ENCODE measurements at places on chromosomes 2 and 18.

- DNase-seq: no peak
Observed at GRCh38 chr2:215532844-215533243, 97.0 kb upstream of the FN1 start.

- peak; percentile 2 for DNase-seq
Observed at GRCh38 chr18:67239826-67240225, 276.7 kb downstream of the DSEL start.

GRCh38 chr2:17672583-17673317 is 80.9 kb downstream of the SMC6 start:
- DNase-seq: no peak

- DNase-seq: no peak
Observed at GRCh38 chr2:200130762-200131166, 175.4 kb downstream of the MAIP1 start.

DNA sequence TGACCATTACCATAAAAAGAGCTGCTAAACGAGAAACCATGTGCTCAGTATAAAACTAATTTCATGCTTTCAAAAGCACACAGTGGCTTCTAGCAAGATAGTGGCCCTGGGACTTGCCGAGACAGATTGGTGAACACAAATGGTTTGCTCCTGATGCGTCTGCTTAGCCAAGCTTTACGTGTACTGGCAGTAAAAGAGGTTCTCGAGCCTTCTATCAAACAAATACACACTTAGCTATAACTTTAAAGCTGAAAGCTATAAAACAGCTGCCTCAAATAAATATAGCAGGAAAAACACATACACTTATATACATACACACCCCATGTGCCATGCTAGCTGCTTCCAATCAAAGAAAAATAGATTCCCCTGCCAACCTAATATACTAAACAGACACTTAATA is 117.0 kb downstream of the ZNF385B start:
- DNase-seq: no peak

DNA sequence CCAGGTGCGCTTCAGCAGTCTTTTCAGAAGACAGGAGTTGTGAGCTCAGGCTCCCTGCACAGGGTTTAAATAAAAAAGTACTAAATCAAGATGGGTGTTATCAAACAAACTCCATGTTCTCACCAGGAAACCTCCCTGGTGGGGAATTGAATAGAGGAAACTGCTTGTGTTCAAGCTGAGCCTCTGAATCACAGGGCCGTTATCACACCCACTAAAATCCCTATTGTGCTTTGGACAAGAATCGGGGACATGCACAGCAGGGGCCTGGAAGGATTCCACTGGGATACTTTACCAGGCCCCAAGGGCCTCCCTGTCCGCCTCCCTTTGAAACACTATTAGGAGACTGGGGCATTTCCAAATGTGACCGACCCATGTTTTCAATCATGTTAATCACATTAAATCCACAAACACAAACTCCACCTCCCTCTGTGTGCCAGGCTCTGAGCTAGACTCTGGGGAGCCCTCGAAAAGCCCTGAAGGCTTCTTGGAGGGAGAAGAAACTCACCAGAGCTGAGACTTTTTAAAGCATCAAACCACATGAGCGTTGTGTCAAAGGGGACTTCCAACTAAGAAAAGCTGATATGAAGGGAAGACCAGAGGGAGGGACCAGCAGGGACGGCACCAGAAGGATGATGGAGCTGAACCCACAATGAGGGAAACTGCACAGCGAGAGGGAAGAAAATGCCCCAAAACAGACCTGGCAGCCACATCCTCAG is 458.7 kb upstream of the ID2 start:
- no peak for DNase-seq

GRCh38 chr2:240232961-240233884 is 92.8 kb upstream of the OTOS start:
- DNase-seq: peak; percentile 56

- no peak for DNase-seq
Observed at GRCh38 chr18:9530226-9531009, 55.1 kb downstream of the RALBP1 start.

GRCh38 chr2:123513351-123513750 is 511.7 kb upstream of the CNTNAP5 start:
- no peak for DNase-seq

- DNase-seq: no peak
Observed at GRCh38 chr18:13368080-13368813, 149.7 kb downstream of the LDLRAD4 start.

- no peak for DNase-seq
Observed at GRCh38 chr2:974054-974453, 23.4 kb downstream of the SNTG2 start.

DNA sequence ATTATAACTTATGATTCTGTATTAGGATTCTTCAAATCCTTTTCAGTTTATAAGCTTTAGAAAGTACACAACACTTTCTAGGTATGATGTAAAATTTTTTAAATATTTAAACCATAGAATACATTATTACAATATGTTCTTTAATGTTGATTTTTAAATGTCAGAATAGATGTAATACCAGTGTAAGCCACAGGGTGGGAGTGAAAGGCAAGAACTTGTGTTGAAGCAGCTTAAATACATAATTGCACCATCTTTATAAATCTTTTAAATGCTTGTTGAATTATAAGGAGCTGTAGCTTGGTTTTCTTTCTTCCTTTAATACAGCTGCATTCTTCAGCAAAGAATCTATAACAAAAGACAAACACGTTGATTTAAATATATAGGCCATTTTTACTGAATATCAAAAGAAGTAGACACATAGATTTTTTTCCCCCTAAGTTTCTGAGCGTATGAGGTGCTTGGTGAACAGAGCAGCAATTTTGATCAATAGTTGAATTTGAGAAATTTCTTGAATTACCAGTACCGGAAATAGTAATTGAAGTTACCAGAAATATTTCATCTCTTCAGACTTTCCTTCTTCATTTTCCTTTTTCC is 63.0 kb downstream of the TANK start:
- DNase-seq: no peak

GRCh38 chr2:170966648-170967396 is 37.8 kb downstream of the GORASP2 start:
- DNase-seq: no peak

DNA sequence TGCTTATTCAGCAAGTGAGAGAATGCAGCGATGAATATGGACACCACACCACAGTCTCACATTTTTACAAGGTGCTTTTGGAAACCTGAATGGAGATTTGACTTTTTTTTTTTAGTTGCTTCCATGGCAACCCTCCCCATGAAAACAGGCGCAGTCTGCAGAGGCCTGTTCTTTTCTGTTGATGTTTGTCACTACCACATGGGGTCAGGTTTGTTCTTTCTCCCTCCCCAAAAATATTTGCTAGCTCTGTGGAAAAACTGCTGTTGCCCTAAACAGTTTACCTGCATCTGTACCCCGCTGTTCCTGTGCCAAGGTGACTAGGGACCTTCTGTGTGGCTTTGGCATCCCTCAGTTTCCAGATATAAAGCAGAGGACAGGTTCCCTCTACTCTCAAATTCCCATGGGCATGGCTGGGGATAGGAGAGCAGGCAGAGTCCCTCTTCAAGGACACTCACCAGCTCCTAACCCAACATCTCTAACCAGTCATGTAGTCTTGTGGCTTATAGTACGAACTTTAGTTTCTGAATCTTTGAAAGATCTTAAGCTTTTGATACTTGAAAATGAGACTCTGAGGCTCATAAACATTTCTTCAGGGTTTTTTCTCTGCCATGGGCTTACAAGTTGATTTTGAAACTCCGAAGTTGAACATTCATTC is 14.7 kb upstream of the MAPRE2 start:
- no peak for DNase-seq

DNA sequence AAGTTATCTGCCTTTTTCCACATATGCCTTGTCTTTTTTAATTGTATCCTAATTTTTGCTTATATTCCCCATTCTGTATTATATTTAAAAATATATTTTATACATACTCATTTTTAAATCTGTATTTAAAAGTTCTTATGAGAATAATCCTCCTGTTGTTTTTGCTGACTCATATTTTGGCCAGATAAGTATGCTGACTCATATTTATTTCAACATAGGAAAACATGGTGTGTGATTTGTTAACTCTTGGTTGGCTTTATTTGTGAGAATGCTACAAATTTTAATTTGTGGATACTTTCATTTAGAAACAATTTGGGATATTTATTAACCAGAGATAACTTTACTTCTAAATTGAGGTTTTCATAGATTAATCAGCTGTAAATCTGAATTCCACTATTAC is 587.7 kb downstream of the CPS1 start:
- no peak for DNase-seq

DNA sequence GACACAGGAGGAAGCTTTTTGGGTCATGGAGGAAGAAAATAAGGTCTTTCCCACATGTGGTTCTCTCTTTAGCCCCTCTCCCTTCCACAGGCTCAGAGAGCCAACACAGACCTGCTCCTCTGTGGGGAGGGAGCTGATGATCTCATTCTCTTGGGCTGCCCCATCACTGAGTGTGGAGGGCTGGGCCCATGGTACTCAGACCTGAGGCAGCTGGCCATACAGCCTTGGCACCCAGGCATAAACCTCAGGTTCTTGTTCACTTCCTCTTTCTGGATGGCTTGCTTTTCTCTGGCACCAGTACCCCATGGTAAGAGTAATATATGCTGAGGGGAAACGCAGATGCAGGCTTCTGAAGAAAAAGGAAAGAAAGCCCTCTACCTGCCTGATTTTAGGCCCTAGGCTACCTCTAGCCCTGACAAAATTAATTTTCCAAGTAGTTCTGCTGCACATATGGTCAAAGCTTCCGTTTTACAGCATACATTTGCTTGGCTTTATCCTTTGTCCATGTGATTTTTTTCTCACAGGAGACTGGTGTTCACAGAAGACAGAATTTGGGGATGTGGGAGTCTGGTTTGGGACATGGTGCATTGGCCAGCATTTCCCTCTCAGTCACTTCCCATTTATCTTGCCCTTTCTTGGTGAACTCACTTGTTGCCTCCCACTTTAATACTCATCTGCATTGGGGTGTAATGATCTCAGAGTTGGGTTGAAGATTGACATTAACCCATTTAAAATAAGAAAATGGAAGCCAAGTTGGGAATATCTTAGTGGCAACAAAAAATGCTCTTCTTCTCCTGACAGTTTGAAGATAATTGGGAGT is 11.1 kb downstream of the DHRS9 start:
- no peak for DNase-seq

- no peak for DNase-seq
Observed at GRCh38 chr2:64672708-64673107, 19.0 kb upstream of the SERTAD2 start.

DNA sequence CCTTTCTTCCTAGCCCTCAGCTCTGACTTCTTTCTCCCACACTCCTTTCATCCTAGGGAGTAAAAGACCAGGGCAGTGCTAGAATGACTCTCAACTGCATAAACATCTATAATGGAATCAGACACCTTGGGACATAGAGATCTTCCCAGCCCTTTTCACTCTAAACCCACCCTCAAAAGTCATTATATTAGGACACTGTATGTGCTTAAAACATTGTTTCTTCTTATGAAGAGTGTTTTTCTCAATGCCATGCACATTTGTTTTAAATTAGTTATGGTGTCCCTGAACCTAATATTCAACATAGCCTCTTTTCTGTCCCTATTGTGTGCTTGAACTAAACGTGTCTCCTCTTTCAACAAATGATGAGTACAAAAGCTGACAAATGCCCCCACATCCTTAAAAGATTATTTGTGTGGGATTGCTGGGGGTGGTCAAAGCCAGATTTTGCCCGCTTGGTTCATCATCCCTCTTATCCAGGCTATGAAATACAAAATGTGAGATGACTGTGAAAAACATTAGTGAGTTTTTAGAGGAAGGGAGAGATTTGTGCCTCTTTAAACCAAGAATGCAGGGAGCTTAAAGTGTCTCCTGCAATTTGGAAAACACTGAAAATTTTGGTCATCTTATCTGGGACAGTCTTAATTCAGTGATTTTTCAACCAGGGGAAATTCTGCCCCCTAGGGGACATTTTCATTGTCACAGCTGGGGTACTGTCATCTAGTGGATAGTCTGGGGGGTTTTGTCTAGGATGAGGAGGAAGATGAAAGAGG is 29.0 kb downstream of the SERPINB5 start:
- no peak for DNase-seq

DNA sequence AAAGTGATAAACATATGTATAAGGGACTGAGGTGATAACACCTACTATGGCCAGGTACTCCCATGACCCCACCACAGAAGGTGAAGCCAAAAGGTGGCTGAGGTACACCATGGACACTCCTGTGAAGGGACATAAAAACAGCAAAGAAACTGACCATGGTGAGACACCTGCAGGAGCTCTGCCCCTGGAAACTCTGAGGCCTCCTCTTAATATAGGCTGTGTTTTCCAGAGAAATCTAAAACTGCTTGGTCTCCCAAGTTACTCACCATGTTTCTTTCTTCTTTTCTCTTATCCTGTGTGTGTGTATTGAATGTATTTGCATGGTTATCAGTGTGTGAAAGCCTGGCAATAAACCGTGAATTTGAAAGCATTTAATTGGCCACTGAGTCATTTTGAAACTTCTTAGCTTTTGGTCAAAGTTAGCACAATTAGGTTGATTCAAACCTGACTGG is 739.3 kb upstream of the GCFC2 start:
- no peak for DNase-seq

DNA sequence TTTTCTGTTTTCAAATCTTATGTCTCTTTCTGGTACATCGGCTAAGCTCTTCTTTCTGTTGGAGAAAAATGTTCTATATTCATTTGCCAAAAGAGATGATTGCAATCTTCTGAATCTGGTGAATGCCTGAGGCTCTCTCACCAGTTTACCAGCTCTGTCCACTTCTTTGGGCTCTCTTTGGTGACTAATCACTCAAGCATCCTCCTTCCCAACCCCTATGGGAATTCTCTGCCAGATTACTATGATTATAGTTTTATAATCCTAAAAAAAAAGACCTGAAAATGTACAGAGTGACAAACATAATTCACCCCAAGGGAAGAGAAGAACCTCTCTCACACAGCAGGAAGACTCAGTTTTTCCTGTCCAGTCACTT is 187.3 kb downstream of the CAMKMT start:
- no peak for DNase-seq

GRCh38 chr2:61736953-61737352 is 116.9 kb downstream of the FAM161A start:
- DNase-seq: no peak

DNA sequence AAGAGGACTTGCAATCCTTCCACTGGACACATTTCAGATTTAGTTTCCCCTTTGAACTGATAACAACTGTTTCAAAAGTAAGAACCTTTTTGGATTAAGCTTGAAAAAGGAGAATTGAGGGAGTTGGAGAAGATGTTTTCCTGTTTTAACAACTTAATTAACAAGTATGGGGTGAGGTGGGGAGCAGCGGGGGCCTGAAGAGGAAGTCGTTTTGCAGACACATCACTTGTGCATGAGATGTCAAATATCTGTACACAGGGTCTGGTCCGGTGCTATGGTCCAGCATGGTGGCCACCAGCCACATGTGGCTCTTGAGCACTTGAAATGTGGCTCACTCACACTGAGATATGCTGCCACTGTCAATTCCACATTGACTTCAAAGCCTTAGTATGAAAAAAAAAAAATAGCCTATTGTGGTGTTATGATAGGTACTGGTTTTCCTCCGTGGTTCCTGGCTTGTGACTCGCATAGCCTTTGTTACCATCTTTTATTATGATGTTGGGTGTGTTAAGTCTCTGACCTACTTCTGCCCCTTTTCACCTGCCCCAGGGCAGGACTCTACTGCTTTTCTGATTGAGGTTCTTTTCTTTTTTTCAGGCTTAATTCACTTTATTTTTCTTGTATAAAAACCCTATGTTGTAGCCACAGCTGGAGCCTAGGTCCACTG is 205.5 kb downstream of the BCL2 start:
- no peak for DNase-seq

GRCh38 chr2:236394571-236394970 is 130.4 kb upstream of the ASB18 start:
- DNase-seq: no peak
